Activated CD4-positive, alpha-beta T cell treated with anti-CD3 and anti-CD28 coated beads, Interleukin-2, amount 50 U/mL, for 16 hours (primary cell): ENCODE measurements at places on chromosomes 2 and 18.
A peak's percentile ranks its signal among the peaks of the same experiment; 100 is the strongest.

GRCh38 chr2:46831051-46831868 is 84.3 kb downstream of the MCFD2 start:
- DNase-seq = no peak

GRCh38 chr2:85545780-85546240 is 6.8 kb downstream of the MAT2A start:
- no peak for DNase-seq

DNA sequence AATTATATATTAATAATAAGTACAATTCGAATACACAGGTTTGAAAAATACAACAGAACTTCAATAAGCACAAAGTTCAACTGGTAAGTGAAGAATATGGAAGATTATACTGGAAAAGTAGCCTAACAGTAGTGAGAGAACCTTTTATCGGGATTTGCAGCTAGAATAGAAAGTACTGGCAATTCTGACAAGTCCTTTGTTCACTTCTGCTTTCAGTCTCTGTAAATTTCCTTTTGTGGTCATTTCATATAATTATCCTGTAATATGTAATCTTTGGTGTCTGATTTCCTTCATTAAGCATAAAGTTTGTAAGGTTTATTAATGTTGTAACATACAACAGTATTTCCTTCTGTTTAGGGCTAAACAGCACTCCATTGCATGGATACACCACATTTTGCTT is 67.2 kb downstream of the CUL3 start:
- DNase-seq = no peak

DNA sequence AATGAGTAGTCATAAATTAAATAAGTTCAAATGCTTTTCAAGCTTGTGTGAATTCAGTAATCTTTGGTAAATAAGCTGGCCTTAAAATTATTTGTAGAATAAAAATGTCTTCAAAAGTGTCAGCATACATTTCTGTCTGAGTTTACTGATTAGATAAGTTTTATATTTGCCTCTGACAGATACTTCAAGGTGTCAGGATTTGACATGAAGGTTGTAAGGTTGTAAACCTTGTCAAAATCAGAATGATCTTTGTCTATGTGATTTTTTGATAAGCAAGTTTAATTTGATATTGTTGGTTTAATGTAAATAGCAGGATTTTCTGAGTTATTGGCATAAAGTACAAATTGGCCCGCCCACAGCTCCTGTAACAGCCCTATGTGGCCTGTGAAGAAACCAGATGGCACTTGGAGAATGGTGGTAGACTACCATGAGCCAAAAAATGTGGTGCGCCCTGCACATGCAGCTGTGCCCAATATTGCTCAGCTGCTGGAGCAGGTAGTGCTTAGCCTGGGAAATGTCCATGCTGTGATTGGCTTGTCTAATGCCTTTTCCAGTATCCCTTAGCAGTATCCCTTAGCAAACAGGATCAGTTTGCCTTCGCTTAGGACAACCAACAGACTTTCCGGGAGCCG is 188.0 kb upstream of the SPHKAP start:
- DNase-seq = no peak

- no peak for DNase-seq
These were observed 147.9 kb downstream of the TMX3 start for GRCh38 chr18:68566991-68567390.

DNA sequence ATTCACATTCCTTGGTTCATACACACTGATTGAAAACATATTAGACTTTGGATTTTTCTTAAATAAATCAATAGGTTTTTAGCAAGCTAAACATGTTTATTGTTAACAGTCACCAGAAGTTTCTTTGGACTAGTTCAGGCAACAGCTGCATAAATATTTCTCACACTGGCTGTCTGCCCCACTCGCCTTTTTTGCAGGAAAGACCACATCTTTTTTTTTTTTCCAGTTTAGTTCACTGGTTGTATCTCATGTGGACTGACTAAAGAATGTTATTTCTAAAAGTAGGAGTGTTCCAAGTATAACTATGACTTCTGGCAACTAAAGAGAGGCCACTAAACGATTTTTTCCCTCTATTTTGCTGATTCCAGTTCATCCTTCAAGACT is 31.1 kb downstream of the SLC40A1 start:
- no peak for DNase-seq

GRCh38 chr2:191869781-191870180 is 22.9 kb upstream of the CAVIN2 start:
- no peak for DNase-seq

- no peak for DNase-seq
These were observed 51.6 kb upstream of the CCBE1 start for GRCh38 chr18:59748628-59749360.

GRCh38 chr18:51248685-51249084 is 51.2 kb upstream of the MEX3C start:
- no peak for DNase-seq

GRCh38 chr18:22136395-22136794 is 33.0 kb upstream of the GATA6 start:
- no peak for DNase-seq

- no peak for DNase-seq
These were observed 1702.6 kb upstream of the LRRTM1 start for GRCh38 chr2:82007071-82007664.

GRCh38 chr2:153519257-153519875 is 40.8 kb upstream of the RPRM start:
- DNase-seq = peak; percentile 50

- DNase-seq = no peak
These were observed 4.4 kb upstream of the TWIST2 start for GRCh38 chr2:238843476-238843875.

GRCh38 chr2:233929352-233930022 is 12.3 kb downstream of the TRPM8 start:
- no peak for DNase-seq

DNA sequence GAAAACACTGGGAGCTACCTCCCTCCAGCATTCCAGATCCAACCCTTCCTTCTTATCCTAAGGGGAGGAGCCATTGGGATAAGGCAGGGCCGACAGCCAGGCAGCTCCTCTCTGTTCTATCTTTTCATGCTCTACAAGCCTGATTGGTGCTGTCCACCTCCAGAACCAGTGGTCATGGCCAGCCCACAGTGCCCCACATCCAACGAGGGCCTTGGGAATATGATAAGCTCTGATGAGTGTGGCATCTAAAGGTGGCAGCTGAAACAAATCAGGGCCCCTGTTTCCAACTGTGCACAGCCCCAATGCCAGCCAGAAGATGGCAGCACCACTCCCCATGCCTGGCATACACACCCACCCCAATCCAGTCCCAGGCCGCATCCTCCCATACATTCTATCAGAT is 329.3 kb downstream of the C1D start:
- no peak for DNase-seq

- DNase-seq = no peak
These were observed 20.4 kb upstream of the ATOH8 start for GRCh38 chr2:85733121-85733960.

DNA sequence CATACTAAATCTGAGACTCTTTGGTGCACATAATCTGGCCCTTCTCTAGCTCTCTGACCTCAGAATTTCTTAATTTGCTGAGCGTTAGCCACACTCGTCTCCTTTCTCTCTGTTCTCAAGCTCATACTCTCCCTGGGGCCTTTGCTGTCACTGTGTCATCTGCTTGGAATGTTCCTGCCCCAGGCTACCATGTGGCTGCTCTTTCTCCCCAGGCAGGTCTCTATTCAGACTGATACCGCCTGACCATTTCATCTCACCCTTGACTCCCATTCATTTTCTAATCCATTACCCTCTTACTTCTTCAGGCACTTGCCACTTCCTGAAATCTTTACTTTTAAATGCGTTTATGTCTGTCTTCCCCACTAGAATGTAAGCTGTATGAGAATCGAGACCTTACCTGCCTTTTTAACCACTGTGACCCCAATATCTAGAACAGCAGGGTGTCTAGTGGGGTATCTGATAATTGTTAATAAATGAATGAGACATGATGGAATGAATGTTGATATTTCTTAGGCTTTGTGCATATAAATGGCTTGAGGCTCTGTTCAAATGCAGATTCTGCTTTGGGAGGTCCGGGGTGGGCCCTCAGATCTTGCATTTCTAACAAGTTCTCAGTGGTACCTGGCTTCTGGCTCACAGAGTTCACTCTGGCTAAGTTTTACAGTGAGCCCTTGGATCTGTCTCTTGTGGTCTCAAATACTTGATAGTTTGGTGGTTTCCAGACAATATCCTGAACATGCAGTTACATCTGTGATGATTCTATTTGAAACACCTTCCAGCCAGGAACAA is 89.9 kb upstream of the EPC2 start:
- DNase-seq = no peak

GRCh38 chr2:34115076-34115475 is 516.0 kb upstream of the FAM98A start:
- no peak for DNase-seq

DNA sequence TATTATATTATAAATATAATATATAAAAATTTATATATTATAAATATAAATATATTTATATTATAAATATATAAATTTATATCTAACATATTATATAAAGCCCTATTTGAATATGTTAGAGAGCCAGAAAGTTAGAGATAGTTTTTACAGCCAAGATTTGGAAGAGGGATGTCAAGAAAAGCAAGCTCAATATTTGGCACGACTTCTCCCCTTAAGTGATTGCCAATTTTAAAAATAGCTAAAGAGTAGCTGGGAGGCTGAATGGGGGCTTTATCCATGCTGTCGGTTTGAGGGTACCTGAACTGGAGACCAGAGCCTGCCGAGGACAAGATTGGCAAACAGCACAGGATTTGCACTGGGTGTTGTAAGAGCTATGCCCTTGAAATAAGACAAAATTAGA is 180.9 kb upstream of the GYPC start:
- DNase-seq = no peak

GRCh38 chr2:138087751-138088593 is 123.7 kb downstream of the HNMT start:
- no peak for DNase-seq

GRCh38 chr2:128452536-128453530 is 134.2 kb upstream of the HS6ST1 start:
- no peak for DNase-seq

DNA sequence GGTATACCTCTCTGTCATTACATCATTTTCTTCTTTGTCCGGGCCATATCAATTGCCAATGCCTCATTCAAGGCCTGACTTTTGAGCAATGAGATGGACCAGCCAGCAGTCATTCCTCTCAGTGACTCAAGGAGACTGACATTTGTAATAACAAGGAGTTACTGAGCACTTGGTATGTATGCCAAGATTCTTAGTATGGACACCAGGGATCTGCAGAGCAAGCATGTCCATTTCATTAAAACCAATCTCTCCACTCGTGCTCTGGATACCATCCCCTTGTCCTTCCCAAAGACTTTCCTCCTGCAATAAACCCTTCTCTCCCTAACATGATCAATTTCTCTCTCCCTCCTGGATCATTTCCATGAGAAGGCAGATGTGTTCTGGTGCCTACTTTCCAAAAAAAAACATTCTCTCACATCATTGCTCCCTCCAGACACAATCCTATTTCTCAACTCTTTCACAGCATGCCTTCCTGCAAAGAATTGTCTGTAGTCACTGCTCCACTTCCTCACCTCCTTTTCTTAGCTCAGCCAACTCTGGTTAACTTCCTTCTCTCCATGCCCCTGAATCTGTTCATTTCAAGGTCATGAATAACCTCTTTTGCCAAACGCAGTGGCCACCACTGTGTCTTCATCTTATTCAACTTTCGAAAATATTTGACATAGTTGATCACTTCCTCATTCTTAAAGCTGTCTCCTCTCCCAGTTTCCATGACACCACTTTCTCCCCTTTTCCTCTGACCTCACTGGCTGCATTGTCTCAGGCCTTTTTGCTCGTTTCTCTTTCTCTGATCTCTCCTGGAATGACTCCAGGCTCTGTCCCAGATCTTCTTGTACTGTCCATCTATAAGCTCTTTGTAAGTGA is 102.8 kb upstream of the CYP1B1 start:
- no peak for DNase-seq

GRCh38 chr2:8089596-8089995 is 592.3 kb upstream of the ID2 start:
- DNase-seq = no peak

- DNase-seq = no peak
These were observed 53.9 kb downstream of the MSH2 start for GRCh38 chr2:47456851-47457250.

GRCh38 chr2:235142601-235143000 is 190.8 kb downstream of the SH3BP4 start:
- no peak for DNase-seq

DNA sequence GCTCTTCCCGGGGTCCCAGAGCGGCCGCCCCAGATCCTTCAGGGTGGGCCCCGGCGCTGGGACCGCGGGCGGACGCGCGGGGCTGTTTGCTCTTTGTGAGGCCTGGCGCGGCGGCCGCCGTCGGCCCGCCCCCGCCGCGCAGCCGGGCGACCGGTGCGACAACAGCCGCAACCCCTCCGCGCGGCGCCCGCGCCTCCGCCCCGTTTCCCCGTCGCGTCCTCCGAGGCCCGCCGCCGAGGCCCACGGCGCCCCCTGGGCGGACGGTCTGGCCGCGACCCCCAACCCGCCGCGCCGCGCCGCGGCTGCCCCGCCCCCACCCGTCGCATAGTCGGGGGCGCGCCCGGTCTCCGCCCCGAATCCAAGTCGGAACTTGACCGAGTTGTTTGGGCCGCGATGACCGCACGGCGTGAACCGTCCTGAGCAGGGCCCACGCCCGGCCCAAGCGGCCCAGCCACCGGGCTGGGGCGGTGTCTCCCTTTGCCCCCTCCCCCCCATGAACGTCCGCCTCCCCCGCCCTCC is 448 bp downstream of the YPEL5 start:
- DNase-seq = no peak

- DNase-seq = no peak
These were observed 16.8 kb downstream of the NPC1 start for GRCh38 chr18:23569299-23570063.

- no peak for DNase-seq
These were observed 2.4 kb downstream of the ERBB4 start for GRCh38 chr2:212535996-212536816.

DNA sequence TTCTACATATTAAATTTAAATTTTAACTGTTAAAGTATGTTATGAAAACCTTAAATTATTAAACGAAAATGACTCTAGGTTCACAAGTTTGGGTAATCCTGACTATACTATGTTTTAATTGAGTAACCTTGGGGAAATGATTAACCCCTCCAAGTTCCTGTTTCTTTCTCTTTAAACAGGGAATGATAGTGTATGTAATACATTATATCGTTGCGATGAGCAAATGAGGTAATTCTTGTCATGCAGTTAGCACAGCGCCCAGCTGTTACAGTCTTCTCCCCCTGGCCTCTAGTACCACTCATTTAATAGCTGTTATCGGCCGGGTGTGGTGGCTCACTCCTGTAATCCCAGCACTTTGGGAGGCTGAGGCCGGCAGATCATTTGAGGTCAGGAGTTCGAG is 80.4 kb downstream of the MTA3 start:
- DNase-seq = no peak

GRCh38 chr2:85281553-85281952 is 46.2 kb downstream of the TGOLN2 start:
- DNase-seq = no peak

DNA sequence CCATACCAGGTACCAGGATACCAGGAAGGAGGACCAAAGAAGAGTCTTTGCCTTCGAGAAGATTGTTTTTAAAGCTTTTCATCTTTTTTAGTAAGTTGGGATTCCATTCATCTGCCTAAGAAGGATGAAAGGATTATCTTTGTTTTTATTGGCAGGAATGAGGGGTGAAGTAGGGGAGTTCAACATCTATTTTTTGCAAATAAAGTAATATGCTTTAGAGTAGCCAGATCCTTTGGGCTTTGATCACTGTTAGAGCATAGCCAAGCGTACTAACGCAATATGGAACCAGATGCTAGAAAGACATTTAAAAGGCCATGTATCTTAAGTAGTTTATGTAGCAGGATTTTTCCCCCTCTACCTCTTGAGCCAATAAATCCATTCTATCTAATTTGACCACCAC is 133.0 kb downstream of the PRPF40A start:
- no peak for DNase-seq
